ENCODE measurements at places on chromosomes 11 and 22. TPM values are rescaled to one million over a fixed set of nuclear protein-coding genes. Genes with fewer than 3 reads are reported as not detected.
A peak's percentile ranks its signal among the peaks of the same experiment; 100 is the strongest.

DNA sequence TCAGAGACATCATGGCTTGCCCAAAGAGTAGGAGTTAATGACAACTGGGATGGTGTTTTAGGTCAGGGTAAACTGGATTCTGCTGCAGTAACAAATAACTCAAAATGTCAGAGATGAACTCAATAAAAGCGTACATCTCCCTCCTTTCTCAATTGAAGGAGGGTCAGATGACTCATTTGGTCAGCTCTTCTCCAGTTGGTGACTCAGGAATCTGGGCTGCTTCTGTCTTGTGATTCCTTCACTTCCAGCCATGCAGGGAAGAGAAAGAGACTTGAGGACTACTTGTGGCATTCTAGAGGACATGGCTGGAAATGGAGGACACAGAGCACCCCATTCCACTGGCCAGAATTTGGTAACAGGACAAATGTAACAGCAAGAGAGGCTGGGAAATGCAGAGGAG, 3.2 kb upstream of the SYT13 start:
- DNase-seq, result no peak
- peaks cover 42% of the 10 kb centered on the region for H3K27me3 ChIP-seq
- H3K4me3 ChIP-seq, result no peak overlapping the region

GRCh38 chr22:40175611-40176244, 2.0 kb upstream of the TNRC6B start:
- no peak overlapping the region for H3K27ac ChIP-seq
- H3K36me3 ChIP-seq, result no peaks in the 10 kb centered on the region
- DNase-seq, result no peak
- H3K27me3 ChIP-seq, result no peaks in the 10 kb centered on the region
- peaks cover 51% of the 10 kb centered on the region for H3K4me1 ChIP-seq

GRCh38 chr22:21643533-21644357, 1.6 kb downstream of the SDF2L1 start:
- no peak overlapping the region for H3K4me3 ChIP-seq
- no peaks in the 10 kb centered on the region for H3K36me3 ChIP-seq
- H3K27me3 ChIP-seq, result no peaks in the 10 kb centered on the region
- no peak for DNase-seq

GRCh38 chr22:37047006-37047405, 4.5 kb upstream of the KCTD17 start:
- H3K27ac ChIP-seq, result no peak overlapping the region
- no peaks in the 10 kb centered on the region for H3K36me3 ChIP-seq
- DNase-seq, result no peak
- peaks cover 6% of the 10 kb centered on the region for H3K4me1 ChIP-seq
- no peaks in the 10 kb centered on the region for H3K27me3 ChIP-seq
- H3K4me3 ChIP-seq, result no peak overlapping the region

- H3K4me1 ChIP-seq, result no peaks in the 10 kb centered on the region
- H3K4me3 ChIP-seq, result no peak overlapping the region
- no peak overlapping the region for H3K27ac ChIP-seq
- no peak for DNase-seq
- H3K27me3 ChIP-seq, result no peaks in the 10 kb centered on the region
- H3K36me3 ChIP-seq, result no peaks in the 10 kb centered on the region
These were observed 23.4 kb upstream of the NECTIN1 start for GRCh38 chr11:119752345-119752871.

Gene SLC22A25
- not detected for total RNA-seq

- no peaks in the 10 kb centered on the region for H3K36me3 ChIP-seq
- H3K4me1 ChIP-seq, result peaks cover 45% of the 10 kb centered on the region
- DNase-seq, result peak; percentile 59
- no peaks in the 10 kb centered on the region for H3K27me3 ChIP-seq
- no peak within 1 kb of the TSS for H3K4me3 ChIP-seq
- peak within 1 kb of the TSS; percentile 62 for H3K27ac ChIP-seq
These were observed at the start of gene ANO9 for GRCh38 chr11:441418-442274. ANO9 (minus strand) TSS chr11:442011; CDS start chr11:441926, 85 bp downstream.

DNA sequence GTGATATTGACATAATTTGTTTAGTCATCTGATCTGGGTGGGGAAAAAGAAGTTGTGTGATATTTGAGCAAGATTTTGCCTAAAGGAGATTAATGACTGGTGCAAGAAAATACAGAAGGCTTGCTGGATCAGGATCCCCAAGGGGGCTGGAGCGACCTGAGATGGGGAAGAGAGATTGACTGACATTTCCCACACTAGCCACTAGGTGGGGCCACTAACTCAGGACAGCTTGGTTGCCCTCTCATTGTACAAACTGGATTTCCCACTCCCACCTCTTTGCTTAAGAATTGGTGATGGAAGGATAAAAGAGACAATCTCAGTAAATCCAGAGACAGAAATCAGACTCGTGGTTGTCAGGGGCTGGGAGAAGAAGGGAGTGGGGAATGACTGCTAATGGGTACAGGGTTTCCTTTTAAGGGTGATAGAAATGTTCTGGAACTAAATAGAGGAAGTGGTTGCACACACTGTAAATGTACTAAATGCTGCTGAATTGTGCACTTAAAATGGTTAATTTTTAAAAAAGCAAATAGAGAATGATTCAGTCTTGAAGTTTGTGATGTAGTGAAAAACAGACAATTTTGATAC, 50.7 kb downstream of the CTTN start:
- DNase-seq, result no peak
- no peak overlapping the region for H3K4me3 ChIP-seq
- no peaks in the 10 kb centered on the region for H3K4me1 ChIP-seq
- no peaks in the 10 kb centered on the region for H3K27me3 ChIP-seq

Gene SYNGR1
- total RNA-seq, result 1.1 TPM

GRCh38 chr11:91749251-91749650, 475.4 kb upstream of the FAT3 start:
- H3K4me3 ChIP-seq, result no peak overlapping the region
- no peaks in the 10 kb centered on the region for H3K4me1 ChIP-seq
- H3K27ac ChIP-seq, result no peak overlapping the region
- H3K36me3 ChIP-seq, result no peaks in the 10 kb centered on the region

DNA sequence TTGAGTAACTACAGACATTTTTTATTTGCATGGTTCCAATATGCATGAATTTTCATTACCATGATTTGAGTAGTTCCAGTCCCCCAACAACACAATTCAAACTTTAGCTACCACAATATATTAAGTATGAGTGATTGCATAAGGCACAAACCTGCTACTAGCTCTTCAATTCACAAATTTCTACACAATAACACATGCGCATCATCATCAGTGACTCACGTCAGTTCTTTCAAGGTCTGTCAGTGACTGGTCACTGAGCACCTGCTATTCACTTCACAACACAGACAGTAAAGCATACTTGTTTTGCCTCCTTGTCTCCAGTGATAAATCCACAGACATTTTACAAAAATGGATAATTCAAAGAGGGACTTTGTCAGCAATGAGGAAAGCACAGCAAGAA, 435.1 kb upstream of the CCDC90B start:
- no peak for DNase-seq
- peaks cover 2% of the 10 kb centered on the region for H3K27me3 ChIP-seq
- H3K27ac ChIP-seq, result no peak overlapping the region
- no peak overlapping the region for H3K4me3 ChIP-seq

DNA sequence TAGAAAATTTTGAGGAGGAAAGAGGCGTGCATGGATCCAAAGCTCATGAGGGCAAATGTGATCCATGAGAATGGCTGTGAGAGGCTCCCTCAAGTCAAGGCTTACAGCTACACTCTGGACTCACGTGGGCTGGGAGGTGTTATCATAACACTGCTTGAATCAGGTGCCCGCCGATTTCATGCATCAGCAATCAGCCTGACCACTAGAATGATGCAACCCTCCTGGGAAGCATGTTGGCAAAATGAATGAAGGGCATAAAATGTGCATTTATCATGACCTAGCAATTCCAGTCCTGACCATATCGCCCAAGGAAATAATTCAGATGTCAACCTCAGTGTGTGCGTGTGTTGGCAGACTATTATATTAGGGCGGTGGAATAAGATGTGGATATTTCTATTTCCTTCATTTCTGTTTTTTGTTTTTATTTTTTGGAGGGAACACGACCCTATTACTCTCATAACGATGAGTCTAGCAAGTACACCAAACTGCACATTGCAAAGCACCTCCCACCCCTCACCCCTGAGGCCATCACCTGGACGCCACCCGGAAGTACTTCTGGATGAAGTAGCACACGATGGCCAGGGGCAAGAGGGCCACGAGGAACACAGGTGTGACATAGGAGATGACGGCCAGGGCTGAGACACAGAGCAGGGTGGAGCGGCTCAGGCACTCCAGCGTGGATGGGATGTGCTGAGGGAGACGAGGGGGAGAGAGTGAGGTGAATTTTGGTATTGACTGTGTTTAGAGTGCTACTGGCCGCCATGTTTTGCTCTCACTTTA, 15.7 kb upstream of the KCNJ11 start:
- no peaks in the 10 kb centered on the region for H3K4me1 ChIP-seq
- no peak overlapping the region for H3K4me3 ChIP-seq
- H3K27ac ChIP-seq, result no peak overlapping the region
- no peaks in the 10 kb centered on the region for H3K27me3 ChIP-seq
- no peaks in the 10 kb centered on the region for H3K36me3 ChIP-seq

- no peaks in the 10 kb centered on the region for H3K27me3 ChIP-seq
- no peak overlapping the region for H3K4me3 ChIP-seq
- no peak for DNase-seq
- no peaks in the 10 kb centered on the region for H3K36me3 ChIP-seq
- no peak overlapping the region for H3K27ac ChIP-seq
- no peaks in the 10 kb centered on the region for H3K4me1 ChIP-seq
These were observed 103.0 kb downstream of the KCNQ1 start for GRCh38 chr11:2547806-2548205.

DNA sequence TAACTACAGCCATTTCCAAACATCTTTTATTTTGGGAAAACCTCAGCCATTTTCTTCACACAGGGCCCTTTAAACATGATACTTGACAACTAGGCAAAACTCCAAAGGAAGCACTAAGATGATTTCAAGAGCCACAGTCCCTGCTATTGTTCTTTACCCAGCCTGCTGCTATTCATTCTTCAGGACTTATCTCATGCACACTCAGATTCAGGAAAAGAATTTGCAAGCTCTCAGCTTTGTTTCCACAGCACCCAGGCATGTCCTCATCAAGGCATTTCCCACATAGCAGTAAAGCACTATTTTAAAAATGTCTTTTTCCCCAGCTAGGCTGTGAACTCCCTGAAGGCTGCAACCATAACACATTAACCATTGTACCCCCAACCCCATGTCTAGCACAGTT, 609.3 kb upstream of the CCDC90B start:
- no peaks in the 10 kb centered on the region for H3K4me1 ChIP-seq
- H3K27ac ChIP-seq, result no peak overlapping the region
- DNase-seq, result no peak
- H3K4me3 ChIP-seq, result no peak overlapping the region
- no peaks in the 10 kb centered on the region for H3K27me3 ChIP-seq

Gene FIBIN
- not detected for total RNA-seq

Gene PARVB
- 20.6 TPM for total RNA-seq

GRCh38 chr11:12727563-12728211, 53.5 kb downstream of the TEAD1 start:
- H3K4me1 ChIP-seq, result no peaks in the 10 kb centered on the region
- no peak overlapping the region for H3K27ac ChIP-seq
- no peaks in the 10 kb centered on the region for H3K36me3 ChIP-seq
- DNase-seq, result no peak
- H3K4me3 ChIP-seq, result no peak overlapping the region
- H3K27me3 ChIP-seq, result peaks cover 13% of the 10 kb centered on the region

Gene HSPB2
- not detected for total RNA-seq

GRCh38 chr11:59708537-59708936, 5.1 kb downstream of the OR10V1 start:
- H3K36me3 ChIP-seq, result no peaks in the 10 kb centered on the region
- H3K27me3 ChIP-seq, result peaks cover 3% of the 10 kb centered on the region
- H3K4me1 ChIP-seq, result no peaks in the 10 kb centered on the region

Gene GRM5
- not detected for total RNA-seq

DNA sequence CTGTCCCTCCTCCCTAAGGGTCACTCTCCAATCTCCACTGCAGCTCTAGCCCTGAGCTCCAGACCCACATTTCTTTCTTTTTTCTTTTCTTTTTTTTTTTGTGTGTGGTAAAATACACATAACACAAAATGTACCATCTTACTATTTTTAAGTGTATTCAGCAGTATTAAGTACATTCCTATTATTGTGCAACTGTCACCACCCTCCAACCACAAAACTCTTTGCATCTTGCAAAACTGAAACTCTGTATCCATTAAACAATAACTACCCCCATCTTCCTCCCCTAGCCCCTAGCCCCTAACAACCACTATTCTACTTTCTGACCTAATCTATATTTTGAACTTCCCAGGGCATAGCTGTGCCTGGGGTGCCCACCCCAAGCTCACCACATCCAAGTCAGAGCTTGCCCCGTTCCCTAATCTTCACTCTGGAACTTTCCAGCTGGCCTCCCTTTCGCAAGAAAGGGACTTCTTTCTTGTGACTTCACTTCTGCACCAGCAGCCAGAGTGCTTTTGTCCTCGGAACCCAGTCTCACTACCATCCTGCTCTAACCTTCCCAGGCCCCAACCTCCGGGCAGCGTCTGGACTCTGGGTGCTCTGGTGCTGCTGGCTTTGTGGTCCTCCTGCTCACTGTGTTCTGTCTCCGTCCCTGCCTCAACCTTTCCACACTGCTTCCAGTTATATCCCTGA, 30.7 kb downstream of the PARVG start:
- H3K27ac ChIP-seq, result no peak overlapping the region
- H3K4me1 ChIP-seq, result no peaks in the 10 kb centered on the region
- peaks cover 2% of the 10 kb centered on the region for H3K36me3 ChIP-seq

DNA sequence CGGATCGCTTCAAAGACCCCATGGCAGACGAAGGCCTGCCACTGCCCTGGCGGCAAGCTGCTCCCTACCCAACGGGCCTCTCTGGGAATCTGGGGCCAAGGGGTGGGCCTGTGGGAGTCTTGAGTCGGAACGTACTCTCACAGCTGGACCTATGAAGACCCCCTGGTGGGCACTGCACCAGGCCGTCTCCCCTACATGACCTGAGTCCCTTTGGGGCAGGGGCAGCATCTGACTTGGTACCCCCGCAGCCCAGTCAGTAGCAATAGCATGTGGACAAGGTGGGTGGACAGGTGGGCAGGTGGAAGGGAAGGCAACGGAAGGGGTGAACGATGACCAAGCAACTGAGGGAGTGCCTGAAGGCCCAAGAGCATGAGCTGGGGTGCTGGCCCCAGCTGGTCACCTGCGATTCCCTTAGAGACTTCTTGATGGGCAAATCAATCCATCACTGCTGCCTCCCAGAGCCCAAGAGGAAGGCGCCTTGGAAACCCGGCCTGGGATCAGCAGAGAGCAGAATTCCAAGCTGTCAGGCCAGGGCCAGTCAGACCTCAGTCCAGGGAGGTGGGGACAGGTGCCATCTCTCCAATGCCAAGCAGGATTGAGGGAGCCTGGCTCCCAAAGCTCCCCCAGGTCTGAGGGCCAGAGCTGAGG, 35.3 kb downstream of the ARAP1 start:
- H3K4me1 ChIP-seq, result peaks cover 60% of the 10 kb centered on the region
- H3K36me3 ChIP-seq, result peaks cover 47% of the 10 kb centered on the region
- H3K27me3 ChIP-seq, result no peaks in the 10 kb centered on the region
- H3K27ac ChIP-seq, result no peak overlapping the region
- no peak overlapping the region for H3K4me3 ChIP-seq
